ENCODE measurements at places on chromosomes 11 and 22.
A peak's percentile ranks its signal among the peaks of the same experiment; 100 is the strongest.

GRCh38 chr11:103936059-103936458 is 100.4 kb upstream of the DDI1 start:
- no peak for DNase-seq

GRCh38 chr22:38735465-38736256 is 20.1 kb downstream of the SUN2 start:
- DNase-seq, result no peak

DNA sequence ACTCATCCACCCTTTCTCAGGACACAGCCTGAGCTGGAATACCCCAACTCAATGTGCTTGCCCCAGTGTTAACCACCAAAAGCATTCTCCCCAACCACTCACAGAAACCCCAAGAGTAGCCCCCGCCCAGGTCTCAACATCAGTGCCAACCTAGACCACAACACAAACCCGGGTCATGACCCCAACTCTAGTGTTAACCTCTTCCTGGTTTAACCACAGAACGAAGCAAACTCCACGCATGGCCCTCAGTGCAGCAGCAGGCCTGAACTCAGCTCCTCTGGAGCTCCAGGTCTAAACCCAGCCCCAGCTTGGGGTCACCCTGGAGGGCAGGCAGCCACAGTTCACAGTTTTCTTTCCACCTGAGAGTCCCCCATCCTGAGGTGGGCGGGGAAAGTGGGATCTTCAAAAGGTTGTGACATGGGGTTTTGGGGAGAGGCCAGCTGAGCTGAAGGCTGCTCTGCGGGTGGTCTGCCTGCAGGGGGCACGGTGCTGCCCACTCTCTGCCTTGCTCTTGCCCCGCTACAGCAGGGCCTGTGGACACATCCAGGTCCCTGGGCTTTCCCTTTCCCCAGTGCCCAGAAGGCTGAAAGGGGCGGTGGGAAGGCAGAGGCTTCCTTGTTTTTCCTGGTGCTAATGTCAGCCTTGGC is 37.9 kb downstream of the NECTIN1 start:
- DNase-seq, result no peak

GRCh38 chr11:69317401-69318092 is 23.6 kb downstream of the MYEOV start:
- peak; percentile 10 for DNase-seq

All from bronchial epithelial cell (primary cell).